HuH-7.5 (cell line): ENCODE measurements at places on chromosomes 6 and 20.

DNA sequence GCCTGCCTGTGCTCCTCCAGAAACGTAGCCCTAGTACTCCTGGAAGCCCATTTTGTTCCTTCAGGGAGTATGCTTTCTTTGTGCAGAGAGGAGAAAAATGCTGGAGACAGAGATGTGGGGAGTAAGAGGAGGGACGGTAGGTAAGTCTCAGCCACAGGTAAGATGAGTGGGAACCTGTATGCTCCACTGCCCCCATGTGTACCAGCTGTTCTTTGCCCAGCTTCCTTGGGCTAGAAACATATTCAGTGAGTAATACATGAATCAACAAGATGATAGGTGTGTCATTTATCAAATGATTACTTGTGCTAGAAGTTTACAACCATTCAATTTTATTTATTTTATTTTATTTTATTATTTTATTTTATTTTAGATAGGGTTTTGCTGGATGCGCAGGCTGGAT is 13.6 kb upstream of the CEP85L start:
- DNase-seq, result no peak

DNA sequence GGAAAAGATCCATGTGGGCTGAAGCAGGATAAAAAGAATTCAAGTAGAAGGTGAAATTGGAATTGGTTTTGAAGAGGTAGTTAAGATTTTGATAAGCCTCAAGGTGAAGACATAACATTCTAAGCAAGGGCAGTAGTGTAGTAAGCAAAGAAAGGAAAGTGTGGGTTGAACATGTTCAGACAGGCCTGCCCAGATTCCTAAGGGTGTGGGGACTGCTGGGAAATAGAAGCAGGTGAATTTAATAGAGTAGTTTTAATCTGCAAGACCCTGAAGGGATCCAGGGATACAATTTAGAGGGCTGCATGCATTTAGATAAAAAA is 19.1 kb downstream of the TAB2 start:
- DNase-seq, result no peak

GRCh38 chr6:19320111-19320581 is 517.0 kb upstream of the ID4 start:
- DNase-seq, result no peak

DNA sequence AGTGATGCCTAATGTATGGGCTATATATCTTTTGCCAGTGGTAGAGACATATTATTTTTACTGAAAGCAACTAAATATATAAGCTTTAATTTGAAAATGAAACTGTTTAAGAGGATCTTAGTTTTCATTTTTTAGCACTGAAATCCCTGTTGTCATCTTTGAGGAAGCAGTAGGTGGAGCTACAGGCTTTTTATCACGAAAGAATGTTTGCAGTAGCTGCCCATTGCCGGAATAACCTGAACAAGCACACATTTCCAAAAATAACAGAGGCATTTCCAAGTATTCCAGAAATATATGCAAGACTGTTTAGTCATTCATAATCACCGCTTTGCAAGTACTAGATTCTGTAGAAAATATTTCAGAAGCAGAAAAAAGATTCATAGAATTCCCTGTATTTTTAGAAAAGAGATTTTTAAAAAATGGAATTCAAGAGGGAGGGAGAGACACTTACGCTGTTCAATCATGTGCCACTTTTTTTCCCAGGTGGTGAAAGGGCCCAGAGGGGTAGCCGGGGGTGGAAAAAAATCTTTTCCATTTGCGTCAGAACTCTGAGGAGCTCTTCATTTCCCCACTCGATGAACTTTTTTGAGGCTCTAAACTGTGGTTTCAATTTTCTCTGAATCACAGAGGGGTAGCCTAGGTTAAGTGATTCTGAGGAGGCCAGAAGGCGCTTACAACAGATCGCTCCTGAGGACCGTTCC is 142.5 kb upstream of the FERMT1 start:
- peak; percentile 51 for DNase-seq

- no peak for DNase-seq
These were observed 14.3 kb downstream of the B4GALT5 start for GRCh38 chr20:49699200-49699992.

- no peak for DNase-seq
These were observed 24.4 kb upstream of the FAM184A start for GRCh38 chr6:119102901-119103300.

- no peak for DNase-seq
These were observed 801 bp downstream of the SRC start for GRCh38 chr20:37346535-37347346.

- DNase-seq, result no peak
These were observed 101.7 kb downstream of the F13A1 start for GRCh38 chr6:6218759-6219085.

DNA sequence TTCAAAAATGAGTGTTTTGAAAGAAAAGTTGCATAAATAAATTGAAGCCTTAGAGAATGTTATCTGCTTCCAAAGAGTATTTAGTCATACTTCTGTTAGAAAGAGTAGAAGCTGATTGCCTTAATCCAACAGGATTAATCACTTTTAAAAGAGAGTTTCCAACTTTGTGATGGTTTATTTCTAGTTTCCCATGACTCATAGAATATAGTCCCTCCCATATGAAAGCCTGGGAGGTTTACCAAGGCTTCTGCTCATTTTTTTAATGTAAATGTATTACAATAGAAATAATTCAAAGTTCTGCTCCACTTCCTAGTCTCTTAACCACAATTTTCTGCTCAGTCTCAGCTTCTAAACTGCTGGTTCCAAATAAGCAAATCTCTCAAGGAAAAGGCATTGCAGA is 118.0 kb upstream of the IRAK1BP1 start:
- no peak for DNase-seq

GRCh38 chr6:159616456-159616855 is 76.6 kb downstream of the SOD2 start:
- DNase-seq, result no peak

DNA sequence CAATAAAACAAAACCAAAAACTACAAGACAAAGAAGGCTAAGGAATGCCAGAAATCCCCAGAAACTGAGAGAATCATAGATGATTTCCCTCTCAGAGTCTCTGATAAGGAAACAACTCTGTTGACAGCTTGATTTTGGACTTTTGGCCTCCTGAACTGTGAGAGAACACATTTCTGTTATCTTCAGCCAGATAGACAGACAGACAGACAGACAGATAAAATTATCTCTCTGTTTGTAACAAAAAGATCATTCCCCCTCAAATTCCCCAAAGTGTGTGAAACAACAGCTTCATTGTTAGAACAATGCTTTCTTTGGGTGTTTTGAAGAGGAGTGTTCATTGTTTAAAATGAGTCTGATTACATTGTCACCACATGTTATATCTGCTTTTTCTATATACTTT is 148.2 kb downstream of the BCKDHB start:
- DNase-seq, result no peak

GRCh38 chr20:35007891-35008290 is 52.2 kb downstream of the MYH7B start:
- DNase-seq, result no peak

- no peak for DNase-seq
These were observed 263.4 kb downstream of the UTRN start for GRCh38 chr6:144548536-144548935.

GRCh38 chr6:71333697-71334096 is 45.1 kb downstream of the OGFRL1 start:
- DNase-seq, result no peak

- no peak for DNase-seq
These were observed 118.5 kb downstream of the SNX5 start for GRCh38 chr20:17849901-17850683.

GRCh38 chr6:36623547-36624459 is 29.6 kb downstream of the SRSF3 start:
- DNase-seq, result peak; percentile 54

DNA sequence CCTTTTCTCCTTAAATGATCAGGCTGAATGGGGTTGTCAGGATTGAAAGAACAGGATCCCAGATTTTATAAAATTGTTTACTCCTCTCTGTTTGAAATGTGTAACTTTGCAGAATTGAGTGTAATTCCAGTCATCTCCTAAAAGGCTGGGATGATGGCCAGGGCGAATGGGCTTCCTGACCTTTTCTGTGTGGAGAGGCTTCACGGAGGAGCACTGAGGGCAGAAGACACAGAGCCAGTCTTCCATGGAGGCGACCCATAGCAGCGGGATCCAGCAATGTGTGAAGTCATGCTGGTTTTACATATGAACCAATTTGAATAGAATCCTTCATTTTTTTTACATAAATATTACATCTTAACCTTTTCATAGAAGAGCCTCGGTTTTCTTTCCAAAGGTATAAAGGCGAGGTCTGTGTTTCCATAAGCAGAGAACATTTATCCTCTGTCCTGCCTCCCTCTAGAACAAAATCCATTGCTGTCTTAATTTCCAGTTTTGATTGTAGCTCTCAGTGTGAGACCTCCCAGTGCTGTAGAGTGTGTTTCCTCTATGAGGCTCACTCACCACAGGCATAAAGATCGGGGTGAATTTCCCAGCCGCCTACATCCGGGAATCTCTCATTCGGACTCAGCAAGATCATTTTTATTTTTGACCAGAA is 369.7 kb upstream of the FLRT3 start:
- DNase-seq, result no peak

- DNase-seq, result no peak
These were observed 667.5 kb downstream of the UTRN start for GRCh38 chr6:144952456-144953240.

- DNase-seq, result no peak
These were observed 171.6 kb downstream of the ARID1B start for GRCh38 chr6:156948807-156949206.

DNA sequence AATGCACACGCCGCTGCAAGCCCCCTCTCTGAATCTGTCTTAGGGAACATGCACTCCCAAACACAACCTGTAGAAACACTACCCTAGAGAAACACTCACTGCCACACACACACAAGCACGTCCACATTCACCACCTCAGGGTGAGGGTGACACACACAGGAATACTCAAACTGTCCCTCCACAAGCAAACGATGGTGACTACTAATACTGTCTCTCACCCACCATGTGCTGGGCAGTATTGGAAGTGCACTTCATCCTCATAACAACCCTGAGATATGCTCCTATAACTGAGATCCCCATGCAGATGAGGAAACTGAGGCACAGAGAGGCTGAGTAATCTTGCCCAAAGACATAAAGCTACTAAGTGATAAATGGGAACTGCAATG is 55.0 kb downstream of the ATP9A start:
- DNase-seq, result no peak

GRCh38 chr6:124008000-124008987 is 204.6 kb downstream of the NKAIN2 start:
- no peak for DNase-seq

GRCh38 chr20:37821696-37822095 is 81.2 kb upstream of the VSTM2L start:
- DNase-seq, result no peak

GRCh38 chr20:1469925-1470571 is 3.4 kb upstream of the NSFL1C start:
- peak; percentile 72 for DNase-seq

GRCh38 chr20:49380337-49380780 is 102.1 kb downstream of the KCNB1 start:
- DNase-seq, result no peak

DNA sequence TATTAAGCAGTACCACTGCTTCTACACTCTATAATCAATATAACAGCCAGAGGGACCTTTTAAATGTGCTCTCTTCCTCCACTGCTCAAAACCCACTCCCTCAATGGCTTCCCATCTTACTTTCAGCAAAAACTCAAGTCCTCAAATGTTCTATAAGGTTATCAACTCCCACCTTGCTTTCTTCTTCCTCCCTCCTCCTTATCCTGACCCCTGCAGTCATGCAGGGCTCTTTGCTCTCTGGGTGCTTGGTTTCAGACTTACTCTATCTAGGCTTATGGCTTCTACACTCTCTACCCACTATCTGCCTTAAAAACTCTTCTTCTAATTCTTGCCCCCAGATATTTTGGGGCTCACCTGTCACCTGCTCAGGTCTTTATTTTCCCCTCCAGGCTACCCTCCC is 5.3 kb downstream of the ARHGAP18 start:
- no peak for DNase-seq

- no peak for DNase-seq
These were observed at the start of gene FNDC11 for GRCh38 chr20:63553933-63554290. TSS of gene FNDC11 (plus strand) at chr20:63554159. CDS start at chr20:63555664, 1,505 bp downstream.

GRCh38 chr6:5331845-5332442 is 70.6 kb downstream of the FARS2 start:
- DNase-seq, result no peak

GRCh38 chr6:163095401-163095800 is 319.1 kb upstream of the QKI start:
- no peak for DNase-seq

DNA sequence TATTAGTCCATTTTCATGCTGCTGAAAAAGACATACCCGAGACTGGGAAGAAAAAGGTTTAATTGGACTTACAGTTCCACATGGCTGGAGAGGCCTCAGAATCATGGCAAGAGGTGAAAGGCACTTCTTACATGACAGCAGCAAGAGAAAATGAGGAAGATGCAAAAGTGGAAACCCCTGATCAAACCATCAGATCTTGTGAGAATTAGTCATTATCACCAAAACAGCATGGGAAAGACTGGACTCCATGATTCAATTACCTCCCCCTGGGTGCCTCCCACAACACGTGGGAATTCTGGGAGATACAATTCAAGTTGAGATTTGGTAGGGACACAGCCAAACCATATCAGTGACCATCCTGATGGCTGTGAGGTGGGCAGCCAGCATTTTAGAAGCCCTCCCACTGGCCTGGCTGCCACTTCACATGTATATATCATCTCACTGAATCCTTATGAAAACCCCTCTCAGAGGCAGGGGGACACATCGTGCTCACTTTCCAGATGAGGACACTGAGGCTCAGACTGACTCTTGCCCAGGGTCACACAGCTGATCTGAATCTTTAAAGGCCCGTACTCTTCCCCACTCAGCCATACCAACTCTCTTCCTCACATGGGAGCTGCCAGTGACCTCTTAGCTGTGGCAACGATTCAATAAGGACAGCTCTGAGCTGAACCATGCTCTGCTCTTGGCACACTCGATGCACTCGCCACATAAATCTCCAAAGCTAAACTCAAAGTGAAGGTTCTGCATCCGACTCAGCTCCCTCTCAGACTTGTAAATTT is 25.7 kb downstream of the BMP7 start:
- no peak for DNase-seq
